ENCODE measurements at places on chromosomes 3 and 15. TPM values are rescaled to one million over a fixed set of nuclear protein-coding genes. Genes with fewer than 3 reads are reported as not detected.
A peak's percentile ranks its signal among the peaks of the same experiment; 100 is the strongest.

The CPLX3 gene
- total RNA-seq, result not detected

The CELSR3 gene
- 0.84 TPM for total RNA-seq

DNA sequence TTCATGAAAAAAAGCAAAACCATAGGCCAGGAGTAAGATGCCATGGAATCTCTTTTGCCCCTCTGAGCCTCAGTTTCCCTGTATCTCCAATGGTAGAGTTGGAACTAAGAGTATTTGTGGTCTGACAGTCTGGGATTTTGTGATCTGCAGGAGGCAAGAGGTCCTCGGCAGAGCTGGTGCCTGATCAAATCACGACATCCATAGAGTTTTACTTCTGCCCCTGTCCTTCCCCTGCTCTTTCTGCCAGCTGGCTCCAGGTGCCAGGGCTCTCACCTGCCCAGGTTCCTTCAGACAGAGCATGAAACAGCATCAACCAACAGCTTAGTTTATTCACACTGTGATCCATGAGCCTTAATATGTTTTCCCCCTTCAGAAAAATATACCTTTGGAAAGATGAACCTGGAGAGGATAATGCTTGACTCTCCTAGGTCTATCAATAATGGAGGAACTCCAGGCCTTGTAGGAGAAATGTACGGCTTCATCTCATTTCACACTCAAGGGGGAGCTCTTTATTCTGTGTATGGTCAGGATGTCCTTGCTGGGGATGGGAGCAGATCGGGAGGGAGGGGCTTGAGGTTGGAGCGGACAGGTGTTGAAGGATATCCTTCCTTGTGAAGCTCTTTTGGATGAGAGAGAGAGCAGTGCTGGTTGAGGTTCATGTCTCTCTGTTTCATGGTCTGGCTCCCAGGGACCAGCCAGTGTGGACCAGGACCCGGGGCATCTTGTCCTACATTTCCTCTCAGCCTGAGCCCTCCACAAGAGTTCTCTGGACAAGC is 309.9 kb downstream of the RPLP1 start:
- no peaks in the 10 kb centered on the region for H3K27me3 ChIP-seq
- H3K27ac ChIP-seq, result no peak overlapping the region
- H3K4me3 ChIP-seq, result no peak overlapping the region
- peak; percentile 50 for DNase-seq

- H3K27ac ChIP-seq, result no peak overlapping the region
- H3K4me1 ChIP-seq, result peaks cover 8% of the 10 kb centered on the region
- no peak overlapping the region for H3K4me3 ChIP-seq
- no peaks in the 10 kb centered on the region for H3K27me3 ChIP-seq
- no peaks in the 10 kb centered on the region for H3K36me3 ChIP-seq
These were observed 209.7 kb downstream of the NR1D2 start for GRCh38 chr3:24154781-24155180.

GRCh38 chr15:62809115-62809967 is 233.2 kb upstream of the TPM1 start:
- peaks cover 65% of the 10 kb centered on the region for H3K36me3 ChIP-seq
- H3K4me1 ChIP-seq, result no peaks in the 10 kb centered on the region
- no peak overlapping the region for H3K4me3 ChIP-seq
- no peak overlapping the region for H3K27ac ChIP-seq

Data from esophagus muscularis mucosa (tissue), 4 donors.